ENCODE measurements at places on chromosomes 1 and 21.
A peak's percentile ranks its signal among the peaks of the same experiment; 100 is the strongest.

DNA sequence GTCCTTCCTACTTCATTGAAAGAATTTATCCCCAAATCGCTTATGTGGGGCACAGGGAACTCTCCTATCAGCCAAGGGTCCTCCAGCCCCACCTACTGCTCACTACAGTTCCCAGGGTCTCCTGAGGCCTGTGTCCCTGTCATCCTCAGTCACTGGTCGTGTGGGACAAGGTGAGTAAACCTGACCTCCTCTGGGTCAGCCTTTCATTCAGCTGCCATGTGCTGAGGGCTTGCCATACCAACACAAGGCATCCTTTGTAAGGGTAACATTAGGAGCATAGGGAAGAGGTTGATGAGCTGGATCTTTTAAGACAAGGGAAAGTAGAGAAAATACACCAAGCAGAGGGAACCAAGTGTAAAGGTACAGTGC lies 11.2 kb upstream of the SNAPIN start:
- no peak for DNase-seq

GRCh38 chr1:210237479-210237878 lies 4.9 kb downstream of the SERTAD4 start:
- no peak for DNase-seq

- no peak for DNase-seq
These were observed 455.6 kb upstream of the ADGRL2 start for GRCh38 chr1:81345110-81345509.

DNA sequence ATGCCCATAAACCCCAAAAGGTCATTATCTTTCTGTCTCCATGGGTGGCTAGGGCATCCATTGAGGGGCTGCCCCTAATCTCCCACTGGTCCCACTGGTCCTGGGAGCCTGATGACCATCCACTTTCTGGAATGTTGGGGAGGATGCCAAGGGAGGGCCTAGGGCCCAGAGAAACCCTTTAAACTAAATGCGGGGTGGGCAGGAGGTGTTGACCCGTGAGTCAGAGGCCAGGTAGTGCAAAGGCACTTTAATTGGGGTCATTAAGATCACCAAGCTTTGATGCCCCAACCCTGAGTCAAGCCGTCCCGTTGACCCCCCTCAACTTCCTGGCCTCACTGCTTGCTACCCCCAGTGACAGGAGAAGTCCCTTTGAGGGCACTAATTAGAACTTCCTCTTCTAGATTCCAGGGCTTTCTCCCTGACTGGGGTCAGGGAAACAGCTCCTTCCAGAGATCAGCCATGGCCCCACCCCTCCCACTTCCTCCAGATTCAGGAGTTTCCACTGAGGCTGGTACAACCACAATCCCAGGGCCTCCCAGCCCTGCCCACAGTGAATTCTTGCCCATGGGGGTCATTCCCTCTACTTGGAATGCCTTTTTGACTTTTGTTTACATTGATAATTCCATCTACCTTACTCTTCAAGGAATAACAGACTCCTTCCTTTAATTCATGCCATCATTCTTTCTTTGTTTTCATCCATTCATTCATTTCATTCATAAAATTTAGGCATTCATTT lies 15.5 kb upstream of the SERINC2 start:
- DNase-seq = no peak

DNA sequence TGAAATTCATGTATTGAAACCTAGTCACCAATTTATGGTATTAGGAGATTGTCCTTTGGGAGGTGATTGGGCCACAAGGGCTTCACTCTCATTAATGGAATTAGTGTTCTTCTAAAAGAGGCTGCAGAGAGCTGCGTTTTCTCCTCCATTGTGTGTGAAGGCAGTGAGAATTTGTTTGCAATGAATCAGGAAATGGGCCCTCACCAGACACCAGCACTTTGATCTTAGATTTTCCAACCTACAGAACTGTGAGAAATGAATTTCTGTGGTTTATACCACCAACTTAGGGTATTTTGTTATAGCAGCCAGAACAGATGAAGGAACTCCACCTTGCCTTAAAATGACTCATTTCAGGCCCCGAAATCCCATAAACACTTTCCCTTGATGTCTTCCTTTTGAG lies 544.2 kb downstream of the RWDD3 start:
- DNase-seq = no peak

- DNase-seq = no peak
These were observed 164.8 kb downstream of the KCNJ6 start for GRCh38 chr21:37751268-37751975.

- peak; percentile 63 for DNase-seq
These were observed at the start of gene COL18A1 for GRCh38 chr21:45404730-45405270. COL18A1 (plus strand) TSS chr21:45405165; CDS start chr21:45405231, 66 bp downstream.

DNA sequence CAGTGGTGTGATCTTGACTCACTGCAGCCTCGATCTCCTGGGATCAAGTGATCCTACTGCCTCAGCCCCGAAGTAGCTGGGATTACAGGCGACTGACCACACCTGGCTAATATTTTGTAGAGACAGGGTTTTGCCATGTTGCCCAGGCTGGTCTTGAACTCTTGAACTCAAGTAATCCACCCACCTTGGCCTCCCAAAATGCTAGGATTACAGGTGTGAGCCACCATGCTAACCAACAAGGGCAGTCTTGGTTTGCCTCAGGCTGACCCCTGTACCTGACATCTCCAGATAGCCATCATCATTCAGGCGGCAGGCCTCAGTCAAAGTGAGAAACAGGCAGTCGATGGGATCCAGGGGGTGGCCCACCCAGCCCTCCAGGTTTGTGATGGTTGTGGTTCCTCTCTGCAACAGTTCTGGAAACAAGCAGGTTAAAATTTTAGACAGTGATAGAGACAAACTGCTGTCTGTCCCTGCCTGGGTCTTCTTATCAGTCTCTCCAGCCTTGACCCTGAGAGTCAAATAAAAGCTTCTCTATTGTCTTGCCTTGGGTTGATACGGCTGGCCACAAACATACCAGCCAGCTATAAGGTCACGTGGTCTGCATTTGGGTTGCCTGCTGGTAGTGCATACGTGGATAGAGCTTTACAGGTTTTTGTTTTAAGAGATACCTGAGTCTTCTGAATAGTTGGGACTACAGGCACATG lies 26.8 kb downstream of the UROD start:
- no peak for DNase-seq

- no peak for DNase-seq
These were observed 10.9 kb upstream of the SAMD11 start for GRCh38 chr1:912740-913301.

- DNase-seq = no peak
These were observed 2.8 kb upstream of the TARS2 start for GRCh38 chr1:150484431-150484830.

DNA sequence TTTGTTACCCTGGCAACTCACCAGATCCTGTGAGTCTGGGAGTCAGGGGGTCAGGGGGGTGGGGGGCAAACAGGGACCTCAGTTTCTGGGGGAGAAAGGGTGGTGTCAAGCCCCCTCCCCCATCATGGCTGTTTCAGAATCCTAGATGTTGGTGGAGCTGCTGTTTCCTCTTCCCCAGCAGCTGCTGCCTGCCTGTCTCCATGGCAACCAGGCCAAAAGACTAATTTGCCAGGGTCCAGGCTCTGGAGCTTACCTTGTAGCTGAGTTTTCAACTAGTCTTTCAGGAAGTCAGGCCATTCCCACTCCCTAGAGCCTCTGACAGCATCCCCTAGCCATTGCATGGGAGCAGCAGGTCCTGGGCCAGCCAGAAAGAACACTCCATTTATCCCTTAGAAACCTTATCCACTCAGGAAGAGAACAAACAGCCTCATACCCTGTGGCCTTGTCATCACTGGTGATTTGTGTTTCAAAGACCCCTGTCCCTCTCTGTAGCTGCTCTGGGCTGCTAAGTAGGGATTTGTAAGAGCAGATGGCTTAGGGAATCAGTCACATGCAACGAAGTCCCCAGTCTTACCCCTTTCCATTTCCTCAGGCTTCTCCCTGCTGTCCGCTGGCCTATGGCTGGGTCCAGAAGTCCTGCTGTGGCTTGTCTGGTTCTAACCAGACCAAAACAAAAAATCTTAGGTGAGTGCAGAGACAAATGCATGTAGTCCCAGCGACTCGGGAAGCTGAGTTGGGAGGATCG lies 21.5 kb upstream of the STMN1 start:
- no peak for DNase-seq

DNA sequence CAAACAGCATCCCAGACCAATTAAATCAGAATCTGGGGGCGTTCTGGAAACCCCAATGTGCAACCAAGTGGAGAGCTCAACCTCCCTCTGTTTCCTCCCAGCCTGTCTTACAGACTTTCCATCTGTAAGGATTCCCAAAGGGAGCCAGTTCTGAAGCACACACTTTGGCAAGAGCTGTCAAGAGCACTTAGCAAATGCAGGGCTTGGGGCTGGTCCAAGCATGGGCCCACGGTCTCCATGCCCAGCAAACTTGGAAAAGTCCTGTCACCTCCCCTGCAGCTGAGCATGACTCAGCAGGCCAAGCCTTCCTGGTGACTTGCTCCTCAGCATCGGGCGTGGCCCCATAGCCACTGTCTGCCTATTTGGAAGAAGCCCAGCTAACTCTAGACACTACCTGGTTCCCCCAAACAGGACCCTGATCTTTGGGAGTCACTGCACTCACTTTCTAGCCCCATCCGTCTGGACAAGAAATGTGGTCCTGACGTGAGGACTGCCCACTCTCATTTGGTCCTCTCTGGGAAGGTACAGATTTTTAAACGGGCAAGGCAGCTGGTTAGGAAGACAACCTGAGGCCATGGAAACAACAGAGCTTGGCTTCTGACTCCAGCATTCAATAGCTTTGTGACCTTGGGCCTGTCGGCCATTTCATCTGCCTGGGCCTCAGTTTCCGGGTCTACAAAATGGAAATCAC lies 16.9 kb downstream of the SLC2A1 start:
- no peak for DNase-seq

- DNase-seq = peak; percentile 73
These were observed 90.2 kb downstream of the DMRTA2 start for GRCh38 chr1:50332941-50333594.

DNA sequence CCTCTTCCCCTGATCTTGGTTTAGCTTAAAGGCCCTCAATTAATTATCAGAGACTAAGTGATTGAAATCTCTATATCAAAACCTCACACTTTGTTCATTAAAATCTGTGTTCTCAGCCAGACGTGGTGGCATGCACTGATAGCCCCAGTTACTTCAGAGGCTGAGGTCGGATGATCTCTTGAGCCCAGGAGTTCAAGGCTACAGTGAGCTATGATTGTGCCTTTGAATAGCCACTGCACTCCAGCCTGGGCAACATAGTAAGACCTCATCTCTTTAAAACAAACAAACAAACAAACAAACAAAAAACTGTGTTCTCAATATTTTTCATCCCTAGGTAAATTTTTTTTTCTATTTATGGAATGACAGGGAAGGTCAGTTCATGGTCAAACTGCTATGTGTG lies 18.7 kb downstream of the TRMT13 start:
- DNase-seq = no peak
